ENCODE measurements at places on chromosomes 13 and 19.

- no peak for DNase-seq
Measured at GRCh38 chr19:3537438-3538240, 1.3 kb upstream of the TEKTIP1 start.

DNA sequence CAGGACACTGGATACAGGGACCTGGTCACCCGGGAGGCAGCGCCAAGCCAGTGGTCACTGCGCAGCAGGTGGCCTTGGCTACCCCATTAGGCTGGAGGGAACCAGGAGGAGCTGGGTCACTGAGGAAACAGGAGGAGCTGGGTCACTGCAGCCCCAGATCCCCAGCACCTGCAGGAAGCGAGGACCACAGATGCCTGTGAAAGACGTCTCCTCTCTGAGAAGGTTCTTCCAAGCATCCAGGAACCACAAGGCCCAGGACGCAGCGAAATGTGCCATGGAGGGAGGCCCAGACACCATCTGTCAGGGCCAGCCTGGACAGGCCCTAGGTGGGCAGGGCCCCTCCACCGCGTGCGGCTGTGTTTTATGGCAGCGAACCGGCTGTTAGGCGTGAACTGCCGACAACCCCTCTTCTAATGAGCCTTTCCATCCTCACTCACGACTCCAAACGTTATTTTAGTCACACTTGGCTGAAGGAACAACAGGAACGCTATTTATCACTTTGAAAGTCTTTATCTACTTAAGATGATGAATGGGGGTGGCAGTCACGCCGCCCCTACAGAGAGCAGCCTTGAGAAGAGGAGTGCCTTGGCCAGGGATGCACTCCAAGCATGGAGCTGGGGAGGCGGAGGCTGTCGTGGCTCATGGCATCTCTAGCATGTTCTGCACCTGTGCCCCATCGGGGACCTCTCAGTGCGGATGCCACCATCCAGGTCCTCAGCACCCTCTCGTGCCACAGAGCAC, 53.3 kb downstream of the CEBPG start:
- no peak for DNase-seq

DNA sequence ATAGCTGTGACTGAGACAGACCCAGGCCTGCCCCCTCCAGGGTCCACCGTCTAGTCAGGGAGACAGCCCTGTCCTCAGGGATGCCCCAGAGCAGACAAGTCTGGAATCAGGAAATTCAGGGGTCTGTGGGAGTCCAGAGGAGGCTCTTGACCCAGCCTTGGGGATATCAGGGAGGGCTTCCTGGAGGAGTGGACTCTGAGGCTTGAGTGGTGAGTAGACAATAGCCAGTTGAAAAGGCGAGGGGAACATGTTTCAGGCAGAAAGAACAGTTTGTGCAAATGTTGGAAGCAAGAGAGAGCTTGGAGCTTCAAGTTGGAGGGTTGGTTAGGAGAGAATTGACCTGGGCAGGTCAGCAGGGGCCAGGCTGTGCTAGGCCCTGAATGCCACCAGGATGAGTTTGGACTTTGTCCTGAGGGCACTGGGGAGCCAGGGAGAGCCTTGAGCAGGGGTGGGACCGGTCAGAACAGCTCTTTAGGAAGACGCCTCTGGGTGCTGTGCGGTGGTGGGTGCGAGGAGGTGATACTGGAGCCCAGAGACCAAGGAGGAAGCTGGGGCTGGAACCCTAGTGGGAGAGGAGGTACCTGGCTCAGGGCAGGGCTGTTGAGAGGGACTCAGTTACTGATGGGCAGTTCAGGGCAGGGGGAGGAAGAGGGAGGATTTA, 2.7 kb downstream of the CCDC9 start:
- DNase-seq: no peak

DNA sequence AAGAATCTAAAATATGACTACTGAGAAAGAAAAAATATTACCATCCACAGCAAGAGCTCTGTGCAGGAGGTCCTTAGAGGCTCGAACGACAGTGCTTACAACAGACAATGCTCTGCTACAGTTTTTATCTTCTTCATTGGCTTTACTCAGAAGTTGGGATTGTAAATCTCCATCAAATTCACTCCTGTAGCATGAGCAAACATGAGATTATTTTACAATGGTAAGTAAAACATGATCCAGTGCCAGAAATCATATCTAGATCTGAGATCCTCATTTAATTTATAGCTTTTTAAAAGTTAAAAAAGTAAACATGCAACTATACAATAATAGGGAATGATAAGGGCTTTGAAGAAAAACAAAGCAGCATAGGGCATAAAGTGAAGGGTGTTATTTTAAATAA, 144.5 kb upstream of the FBXL3 start:
- DNase-seq: no peak

- DNase-seq: no peak
Measured at GRCh38 chr19:39277598-39277997, 9.4 kb downstream of the IFNL2 start.
